ENCODE measurements at places on chromosomes 5 and 9.
A peak's percentile ranks its signal among the peaks of the same experiment; 100 is the strongest.

DNA sequence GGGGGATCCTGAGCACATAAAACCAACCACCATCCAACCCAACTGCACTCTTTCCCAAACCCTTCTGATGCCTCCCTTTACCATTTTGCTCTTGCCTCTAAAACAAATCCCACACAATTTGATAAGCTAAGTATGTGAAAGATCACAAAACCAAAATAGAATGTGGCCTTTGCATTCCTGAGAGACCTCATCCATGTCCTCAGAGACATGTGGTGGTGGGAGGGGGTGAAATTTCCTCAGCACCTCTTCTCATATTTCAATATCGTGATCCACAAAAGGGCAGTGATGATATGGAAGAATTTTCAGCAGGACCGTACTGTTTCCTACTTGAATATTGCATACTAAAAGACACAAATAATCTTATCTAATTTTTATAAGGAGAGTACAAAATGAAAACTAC, 423.3 kb downstream of the TLE1 start:
- no peak for DNase-seq

DNA sequence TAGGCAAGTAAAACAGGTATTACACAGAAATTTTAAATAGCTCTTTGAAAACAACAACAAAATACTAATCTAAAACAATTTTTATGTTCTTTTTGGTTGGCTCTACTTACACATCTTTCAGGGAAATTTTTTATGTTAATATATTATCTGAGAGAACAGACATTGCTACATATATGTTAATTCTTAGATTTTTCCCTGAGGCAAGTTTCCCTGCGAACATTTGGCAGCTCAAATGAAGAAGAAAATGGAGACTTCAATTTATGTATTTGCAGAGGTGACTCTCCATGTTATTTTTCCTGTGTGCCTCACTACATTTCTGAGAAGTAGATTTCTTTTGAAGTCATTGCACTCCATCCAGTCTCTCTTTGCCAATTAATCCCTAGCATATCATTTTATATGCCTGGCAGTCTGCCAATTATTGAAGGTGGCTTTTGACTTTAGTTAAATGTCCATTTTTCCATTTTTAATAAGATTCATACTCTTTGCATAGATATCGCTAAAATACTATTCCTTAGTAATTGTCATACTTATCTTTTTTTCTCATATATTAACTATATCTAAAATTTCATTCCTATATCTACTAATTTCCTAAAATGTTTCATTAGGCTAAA, 908.2 kb upstream of the CDH10 start:
- DNase-seq = no peak

GRCh38 chr5:143148771-143149170, 254.7 kb downstream of the NR3C1 start:
- no peak for DNase-seq

- no peak for DNase-seq
These were observed 3.0 kb downstream of the GOLM1 start for GRCh38 chr9:86096386-86096785.

- no peak for DNase-seq
These were observed 239.3 kb downstream of the GADD45G start for GRCh38 chr9:89844075-89844474.

DNA sequence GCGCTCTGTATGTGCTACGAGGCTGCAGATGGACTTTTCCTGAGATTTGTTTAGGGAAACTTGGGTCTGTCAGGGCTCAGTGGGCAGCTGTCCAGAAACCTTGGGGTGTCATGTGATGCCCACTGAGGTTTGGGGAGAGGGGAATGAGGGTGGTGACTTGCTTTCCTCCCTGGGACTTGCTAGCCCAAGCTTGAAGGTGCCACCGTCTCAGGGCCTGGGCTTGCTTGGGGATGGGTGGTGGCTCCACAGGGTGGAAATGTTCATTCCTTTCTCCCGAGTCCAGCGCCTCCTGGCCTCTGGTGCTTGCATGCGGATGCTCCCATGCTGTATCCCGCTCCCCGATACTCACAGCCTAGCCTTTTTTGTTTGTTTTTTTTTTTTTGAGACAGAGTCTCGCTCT, 33.3 kb downstream of the ZNF618 start:
- DNase-seq = no peak

DNA sequence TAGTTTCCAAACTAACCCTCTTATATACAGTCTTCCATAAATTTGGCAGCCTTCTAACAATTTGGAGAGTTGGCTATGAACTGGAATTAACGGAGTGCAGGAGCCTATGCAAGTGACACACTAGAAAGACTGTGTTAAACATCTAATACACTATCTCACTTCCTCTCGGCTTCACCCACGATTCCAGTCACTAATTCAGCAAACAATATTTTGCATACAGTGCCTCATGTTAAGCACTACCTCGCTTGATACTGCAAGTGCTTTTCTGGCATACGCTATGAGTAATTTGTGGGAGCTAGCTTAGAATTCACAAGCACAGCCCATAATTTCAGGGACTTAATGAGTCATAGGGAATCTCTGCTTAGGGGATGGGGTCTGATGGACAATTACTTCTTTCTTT, 102.5 kb downstream of the ST8SIA4 start:
- no peak for DNase-seq

GRCh38 chr9:91307279-91307678, 54.4 kb downstream of the AUH start:
- no peak for DNase-seq

GRCh38 chr9:101966691-101967090, 228.2 kb upstream of the GRIN3A start:
- DNase-seq = no peak

GRCh38 chr9:68508547-68508946, 32.1 kb downstream of the TMEM252 start:
- DNase-seq = no peak

- DNase-seq = peak; percentile 62
These were observed 172.1 kb upstream of the GAS1 start for GRCh38 chr9:87119328-87119881.

DNA sequence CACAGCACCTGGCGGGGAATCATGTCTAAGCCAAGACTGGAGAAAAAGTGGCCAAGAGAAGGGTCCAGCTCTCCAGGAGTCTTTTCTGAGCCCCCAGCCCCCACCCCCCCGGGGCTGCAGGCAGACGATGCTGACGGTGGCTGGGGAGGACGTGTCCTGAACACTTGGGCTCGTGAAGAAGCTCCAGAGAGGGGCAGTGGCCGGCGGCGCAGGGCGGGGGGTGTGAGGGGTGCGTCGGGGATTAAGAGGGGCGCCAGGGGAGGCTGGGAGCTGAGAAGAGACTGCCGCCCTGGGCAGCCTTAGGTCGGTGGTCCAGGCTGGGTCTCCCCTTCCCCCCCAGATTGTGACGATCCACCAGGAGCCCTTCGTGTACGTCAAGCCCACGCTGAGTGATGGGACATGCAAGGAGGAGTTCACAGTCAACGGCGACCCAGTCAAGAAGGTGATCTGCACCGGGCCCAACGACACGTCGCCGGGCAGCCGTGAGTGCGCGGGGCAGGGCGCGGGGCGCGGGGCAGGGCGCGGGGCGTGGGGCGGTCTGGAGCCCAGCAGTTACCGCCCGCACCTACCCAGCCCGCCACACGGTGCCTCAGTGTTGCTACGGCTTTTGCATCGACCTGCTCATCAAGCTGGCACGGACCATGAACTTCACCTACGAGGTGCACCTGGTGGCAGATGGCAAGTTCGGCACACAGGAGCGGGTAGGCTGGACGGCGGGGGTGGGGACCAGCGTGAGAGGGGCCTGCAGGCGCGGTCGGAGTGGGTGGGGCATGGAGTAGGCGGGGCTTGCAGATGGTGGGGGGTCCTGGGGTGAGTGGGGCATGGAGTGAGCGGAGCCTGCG, 8.9 kb downstream of the LRRC26 start:
- DNase-seq = no peak

DNA sequence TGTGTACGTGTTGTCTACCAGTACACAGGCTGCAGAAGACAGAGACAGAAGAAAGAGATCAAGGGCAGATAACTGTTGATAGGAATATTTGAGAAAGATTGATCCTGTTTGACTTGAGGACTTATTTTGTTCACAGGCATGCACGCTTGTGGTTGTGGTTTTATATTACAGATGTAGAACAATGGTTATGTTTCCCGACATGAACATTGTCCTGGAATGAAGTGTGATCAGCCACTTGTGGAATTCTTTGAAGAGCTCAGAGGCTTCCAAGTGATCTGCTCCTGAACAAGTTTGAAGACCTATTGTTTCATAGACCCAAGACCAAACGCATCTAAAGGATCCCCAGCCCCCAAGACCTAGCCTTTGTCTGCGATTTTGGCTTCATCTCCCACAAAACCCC, 13.7 kb downstream of the TEX53 start:
- DNase-seq = no peak

DNA sequence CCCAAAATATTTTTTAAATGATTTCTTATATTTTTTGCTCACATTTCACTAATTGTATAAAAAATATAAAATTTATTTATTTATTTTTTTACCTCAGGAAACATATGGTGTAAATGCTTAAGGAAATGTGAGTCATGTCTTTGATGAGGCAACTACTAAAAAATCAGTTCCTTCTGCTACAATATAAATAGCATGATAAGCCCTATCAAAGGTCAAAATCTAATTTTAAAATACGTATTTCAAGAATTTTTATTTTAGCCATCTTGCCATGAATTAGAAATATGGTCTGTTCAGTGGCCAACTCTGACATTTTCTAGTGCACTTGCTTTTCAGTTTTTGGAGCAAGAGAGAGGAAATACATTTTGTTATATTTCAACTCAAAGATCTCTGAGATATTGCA, 50.5 kb downstream of the PDE4D start:
- no peak for DNase-seq

DNA sequence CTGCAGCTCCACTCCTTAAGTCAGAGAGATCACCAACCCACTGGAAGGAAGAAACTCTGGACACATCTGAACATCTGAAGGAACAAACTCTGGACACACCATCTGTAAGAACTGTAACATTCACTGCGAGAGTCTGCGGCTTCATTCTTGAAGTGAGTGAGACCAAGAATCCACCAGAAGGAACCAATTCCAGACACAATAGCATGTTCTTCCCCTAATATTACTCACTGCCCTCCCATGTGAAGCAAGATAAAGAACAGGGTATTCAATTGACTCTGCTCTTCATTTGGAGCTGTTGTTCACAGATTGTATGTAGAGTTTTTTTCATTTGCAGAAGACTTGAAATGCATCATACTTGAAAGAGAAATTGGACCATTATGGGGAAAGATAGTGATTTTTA, 10.8 kb downstream of the SAXO1 start:
- DNase-seq = no peak

GRCh38 chr5:172321593-172321992, 38.0 kb upstream of the UBTD2 start:
- DNase-seq = no peak

Data from AG04449 (cell line).